ENCODE measurements at places on chromosomes 13 and 19. TPM values are rescaled to one million over a fixed set of nuclear protein-coding genes. Genes with fewer than 3 reads are reported as not detected.

The ACTMAP gene
- total RNA-seq: 21.2 TPM

The C1QTNF9B gene
- total RNA-seq: not detected

The MTRF1 gene
- 10.3 TPM for total RNA-seq

The ERICH4 gene
- not detected for total RNA-seq

The PPFIA3 gene
- total RNA-seq: 6.7 TPM

The SYNE4 gene
- 0.91 TPM for total RNA-seq

The ZNF628 gene
- 12.1 TPM for total RNA-seq

The ZNF471 gene
- not detected for total RNA-seq

The GPR4 gene
- not detected for total RNA-seq

The TMEM59L gene
- 0.33 TPM for total RNA-seq

The NBEA gene
- 4.6 TPM for total RNA-seq

The SPART gene
- 83.1 TPM for total RNA-seq

The GSX1 gene
- total RNA-seq: not detected

The OR4F17 gene
- not detected for total RNA-seq

The SLC25A41 gene
- not detected for total RNA-seq

The CBLC gene
- 14.6 TPM for total RNA-seq

The GAPDHS gene
- total RNA-seq: not detected
